Mesothelial cell of epicardium (in vitro differentiated cells): ENCODE measurements at places on chromosomes 4 and X. TPM values are rescaled to one million over a fixed set of nuclear protein-coding genes. Genes with fewer than 3 reads are reported as not detected.

The C4orf46 gene
- total RNA-seq: 16.2 to 17.4 TPM (median 17.4 TPM) in 3 replicates

The SPANXA1 gene
- total RNA-seq: not detected in 3 replicates

GRCh38 chrX:36916941-36917340 lies 91.2 kb upstream of the FAM47C start:
- DNase-seq: no peak
- H3K4me1 ChIP-seq: no peaks in the 10 kb centered on the region
- no peaks in the 10 kb centered on the region for H3K36me3 ChIP-seq
- H3K27ac ChIP-seq: no peak overlapping the region
- no peaks in the 10 kb centered on the region for H3K27me3 ChIP-seq
- H3K4me3 ChIP-seq: no peak overlapping the region

GRCh38 chr4:39324897-39325613 lies 41.1 kb downstream of the RFC1 start:
- no peaks in the 10 kb centered on the region for H3K27me3 ChIP-seq
- H3K4me3 ChIP-seq: no peak overlapping the region
- no peaks in the 10 kb centered on the region for H3K4me1 ChIP-seq
- DNase-seq: no peak
